ENCODE measurements at places on chromosomes 2 and 18.

- no peak for DNase-seq
These were observed 179.4 kb upstream of the HS6ST1 start for GRCh38 chr2:128498086-128498485.

DNA sequence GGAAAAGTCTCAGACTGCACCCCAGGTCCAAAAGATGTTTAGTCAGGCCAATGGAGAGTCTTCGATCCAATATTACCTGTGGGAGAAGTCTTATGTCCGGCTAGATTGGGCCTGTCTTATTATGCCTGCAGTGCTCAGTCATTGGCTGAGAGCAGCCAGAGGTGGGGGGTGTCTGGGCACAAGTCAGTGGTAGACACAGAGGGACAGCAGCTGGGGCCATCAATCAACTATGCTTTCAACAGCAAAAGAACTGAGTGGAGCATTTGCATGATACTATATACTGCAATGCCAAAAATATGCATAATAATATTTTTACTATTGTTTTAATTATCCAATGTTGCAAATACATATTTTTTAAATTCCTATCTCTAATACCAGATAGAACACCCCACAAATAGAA lies 298.6 kb upstream of the CDH20 start:
- DNase-seq: no peak

GRCh38 chr2:239298116-239298804 lies 102.6 kb downstream of the HDAC4 start:
- DNase-seq: no peak

GRCh38 chr18:37341016-37341415 lies 224.6 kb downstream of the CELF4 start:
- no peak for DNase-seq

GRCh38 chr18:49658823-49659404 lies 97.1 kb downstream of the LIPG start:
- DNase-seq: no peak

- no peak for DNase-seq
These were observed 46.2 kb downstream of the COL4A4 start for GRCh38 chr2:227117852-227118251.

GRCh38 chr18:57697426-57697825 lies 75.8 kb upstream of the NARS1 start:
- no peak for DNase-seq

GRCh38 chr2:158103411-158104012 lies 1.8 kb downstream of the UPP2 start:
- DNase-seq: no peak

GRCh38 chr18:57764995-57765394 lies 38.1 kb downstream of the ATP8B1 start:
- no peak for DNase-seq

- peak; percentile 43 for DNase-seq
These were observed 2.7 kb upstream of the LRP2 start for GRCh38 chr2:169365029-169365480.

DNA sequence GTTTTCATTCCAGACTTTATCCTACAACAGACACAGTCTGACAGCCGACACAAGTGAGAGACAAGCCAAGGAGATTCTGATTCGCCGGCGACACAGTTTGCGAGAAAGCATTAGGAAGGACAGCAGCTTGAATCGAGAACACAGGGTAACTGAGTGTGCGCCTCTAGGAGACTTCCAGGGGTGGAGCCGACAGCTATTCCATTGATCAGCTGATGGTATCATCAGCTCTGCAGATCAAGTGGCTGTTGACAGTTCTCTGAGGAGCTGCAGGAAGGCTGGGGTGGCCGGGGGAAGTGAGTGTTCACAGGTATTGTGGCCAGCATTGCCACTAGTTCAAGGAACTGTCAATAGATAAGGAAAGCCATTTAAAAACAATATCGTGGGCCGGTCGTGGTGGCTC lies 57.3 kb upstream of the TMEM182 start:
- DNase-seq: no peak

DNA sequence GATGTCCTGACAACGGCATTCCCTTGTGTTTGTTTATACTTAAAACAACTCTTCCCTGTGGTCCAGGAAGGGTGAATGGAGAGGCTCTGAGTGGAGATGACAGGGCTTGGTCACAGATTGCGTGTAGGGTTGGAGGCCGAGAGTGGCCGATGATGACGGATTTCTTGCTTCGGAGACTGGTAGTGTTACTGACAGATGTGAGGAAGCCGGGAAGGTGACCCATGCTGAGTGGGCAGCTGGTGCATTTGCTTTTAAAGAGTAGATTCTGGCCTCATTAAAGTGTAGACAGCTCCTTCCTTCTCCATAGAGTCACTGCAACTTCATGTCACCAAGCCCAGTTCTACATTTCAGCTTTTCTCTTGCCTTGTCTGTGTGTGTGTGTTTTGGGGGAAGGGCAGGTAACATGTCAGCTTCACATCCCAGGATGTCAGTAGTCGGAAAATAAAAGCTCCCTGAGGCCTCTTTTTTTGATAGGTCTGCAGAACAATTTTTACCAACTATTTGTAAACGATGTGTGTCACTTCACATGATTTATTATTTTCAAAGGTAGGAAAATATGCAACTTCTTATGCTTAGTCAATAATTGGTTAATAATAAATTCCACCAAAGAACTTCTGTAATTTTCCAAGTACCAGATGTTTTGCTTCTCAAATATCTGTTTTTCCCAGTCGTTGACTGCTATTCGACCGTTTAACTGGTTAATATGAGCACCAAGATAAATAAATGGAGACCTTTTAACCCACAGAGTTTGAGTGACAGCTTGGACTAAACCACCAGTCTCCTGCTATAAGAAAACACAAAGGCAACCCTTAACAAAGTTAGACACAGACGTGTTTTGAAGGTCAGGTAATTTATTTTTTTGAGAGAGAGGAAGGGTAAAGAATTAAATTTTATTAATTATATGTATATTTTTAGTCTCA lies 436.9 kb downstream of the SLC4A3 start:
- DNase-seq: no peak

GRCh38 chr18:76145521-76146376 lies 349.3 kb downstream of the ZNF516 start:
- DNase-seq: no peak

DNA sequence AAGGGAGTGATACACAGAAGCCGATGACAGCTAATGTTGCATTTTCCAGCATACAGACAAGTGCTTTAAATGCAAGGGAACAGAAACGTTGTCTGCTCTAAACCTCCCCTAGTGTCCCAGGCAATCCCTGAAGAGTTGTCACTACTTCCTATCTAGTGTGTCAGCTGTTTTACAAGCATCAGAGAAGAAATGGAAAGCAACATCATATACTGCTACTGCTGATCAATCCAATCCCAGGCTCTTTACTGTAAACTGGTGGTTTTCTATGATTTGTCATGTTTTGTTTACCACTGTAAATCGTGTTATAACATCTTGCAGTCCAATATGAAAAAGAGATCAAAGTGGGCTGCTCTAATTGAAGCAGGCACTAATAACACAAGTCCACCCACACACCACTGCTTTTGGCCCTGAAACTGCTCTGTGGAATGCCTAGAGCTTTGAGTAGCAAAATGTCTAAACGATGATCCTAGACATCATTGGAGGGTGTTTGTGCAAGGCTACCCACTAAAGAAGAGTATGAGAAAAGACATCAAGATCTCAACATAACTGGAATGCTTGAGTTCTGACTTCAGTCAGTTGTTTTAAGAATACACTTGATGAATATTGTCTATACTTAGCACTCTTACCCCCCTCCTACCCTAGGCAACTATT lies 18.1 kb upstream of the ROCK1 start:
- DNase-seq: no peak

DNA sequence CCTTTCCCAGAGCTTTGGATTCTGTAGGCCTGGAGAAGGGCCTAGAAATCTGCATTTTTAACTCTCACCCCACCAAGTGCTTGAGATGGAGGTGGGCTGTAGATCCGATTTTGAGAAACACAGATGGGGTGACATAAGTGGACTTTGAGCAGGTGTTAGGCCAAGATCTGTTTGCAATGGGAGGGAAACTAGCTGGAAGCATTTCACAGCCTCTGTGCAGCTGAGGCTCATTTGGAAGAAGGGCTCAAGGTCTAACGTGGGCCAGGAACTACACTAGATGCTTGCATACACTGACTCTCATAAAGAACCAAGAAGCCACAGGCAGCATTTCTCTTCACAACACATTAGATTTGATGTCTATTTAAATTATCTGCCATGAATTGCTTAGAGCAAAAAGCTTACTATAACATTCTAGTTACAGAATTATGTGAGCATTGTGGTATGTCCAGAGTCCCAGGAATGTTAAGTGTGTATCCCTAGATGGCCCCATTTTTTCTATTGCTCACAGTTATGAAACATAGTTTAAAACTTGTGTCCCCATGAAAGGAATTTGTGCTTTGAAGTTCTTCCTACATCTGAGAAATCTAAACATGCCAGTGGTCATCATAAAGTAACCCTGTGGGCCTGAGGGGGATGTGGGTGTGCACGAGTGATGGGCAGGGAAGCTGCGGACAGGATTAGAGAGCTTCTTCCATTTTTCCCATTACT lies 77.2 kb downstream of the CD28 start:
- no peak for DNase-seq

DNA sequence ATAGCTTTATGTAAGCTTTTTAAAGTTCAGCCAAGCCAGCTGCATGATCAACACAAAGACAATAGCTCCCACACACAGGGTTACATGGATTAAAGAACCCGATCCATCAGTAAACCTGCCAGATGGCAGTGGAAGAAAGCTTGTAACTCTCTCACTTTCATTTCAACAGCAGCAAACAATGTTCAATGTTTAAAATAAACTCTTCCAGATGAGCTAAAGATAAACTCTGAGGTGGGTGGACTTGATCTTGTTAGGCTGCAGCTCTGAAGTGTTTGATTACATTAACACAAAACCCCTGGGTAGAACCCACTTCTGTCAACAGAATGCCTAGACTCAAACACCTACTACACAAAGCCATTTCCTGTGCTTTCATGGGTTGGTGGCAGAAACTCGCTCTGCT lies 13.9 kb downstream of the RDH14 start:
- peak; percentile 14 for DNase-seq

All from GM12865 (cell line).